T47D (cell line): ENCODE measurements at places on chromosomes 4 and X.

DNA sequence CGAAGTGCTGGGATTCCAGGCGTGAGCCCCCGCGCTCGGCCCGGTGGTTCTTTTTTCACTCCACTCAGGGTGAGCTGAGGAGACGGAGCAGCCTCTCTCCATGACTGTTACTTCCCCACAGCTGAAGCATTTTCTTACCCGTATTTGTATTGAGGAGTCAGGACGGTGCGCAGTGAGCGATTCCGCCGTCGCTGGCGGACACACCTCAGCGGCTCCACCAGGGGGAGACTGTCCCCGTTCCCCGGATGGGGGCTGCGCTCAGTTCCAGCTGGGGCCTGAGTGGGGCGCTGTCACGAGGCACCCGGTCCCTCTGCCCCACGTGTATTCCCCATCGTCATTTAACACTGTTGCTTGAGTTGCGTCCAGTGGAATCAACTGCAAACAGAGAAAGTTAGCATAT is 844.0 kb upstream of the FRG1 start:
- DNase-seq, result no peak

GRCh38 chr4:105714071-105714521 is 5.5 kb downstream of the GSTCD start:
- DNase-seq, result no peak

DNA sequence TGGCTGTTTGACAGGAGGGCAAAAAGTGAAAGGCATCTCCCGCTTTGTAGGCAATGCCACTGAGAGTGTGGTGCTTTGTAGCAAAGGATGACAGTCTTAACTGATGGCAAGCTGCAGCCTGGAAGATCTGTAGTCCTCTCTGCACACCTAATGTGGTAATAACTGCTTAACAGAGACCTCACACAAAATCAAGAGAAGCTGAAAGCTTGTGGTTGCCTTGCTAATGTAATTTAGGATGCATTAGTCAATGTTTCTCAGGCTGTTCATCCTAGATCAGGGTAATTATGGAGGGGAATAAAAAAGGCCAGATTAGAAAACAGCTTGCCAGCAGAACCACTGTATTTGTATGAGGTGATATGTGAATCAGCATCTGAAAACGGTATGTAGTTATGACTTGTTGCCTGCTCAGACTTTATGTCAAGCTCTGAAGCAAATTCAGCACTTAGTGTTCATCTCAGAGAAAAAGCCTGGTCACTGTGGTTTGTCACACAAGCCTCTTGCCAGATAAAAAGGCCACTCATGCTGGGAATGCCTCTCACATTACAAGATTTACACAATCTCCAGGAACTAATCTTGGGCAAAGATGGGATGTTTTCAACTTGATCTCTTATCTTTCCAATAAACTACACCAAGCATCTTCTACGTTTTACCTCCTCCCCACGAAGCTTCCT is 130.8 kb downstream of the ENOX2 start:
- no peak for DNase-seq

GRCh38 chrX:3204606-3205005 is 141.8 kb downstream of the MXRA5 start:
- DNase-seq, result no peak

DNA sequence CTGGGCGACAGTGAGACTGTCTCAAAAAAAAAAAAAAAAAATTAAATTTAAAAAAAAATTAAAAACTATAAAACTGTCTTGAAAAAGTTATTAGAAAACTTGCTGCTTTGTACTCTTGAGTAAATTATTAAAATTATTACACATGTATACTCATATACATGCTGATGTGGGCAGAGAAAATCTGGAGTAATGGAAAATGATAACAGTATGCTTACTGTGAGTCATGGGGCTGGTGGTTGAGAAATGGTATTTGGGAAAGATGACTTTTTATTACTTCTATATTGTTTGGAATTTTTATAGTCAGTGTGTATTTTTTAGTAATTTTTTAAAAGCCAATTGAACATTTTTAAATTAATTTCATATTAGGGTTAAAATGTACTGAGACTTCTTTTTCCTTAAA is 7.5 kb downstream of the YY2 start:
- DNase-seq, result no peak

DNA sequence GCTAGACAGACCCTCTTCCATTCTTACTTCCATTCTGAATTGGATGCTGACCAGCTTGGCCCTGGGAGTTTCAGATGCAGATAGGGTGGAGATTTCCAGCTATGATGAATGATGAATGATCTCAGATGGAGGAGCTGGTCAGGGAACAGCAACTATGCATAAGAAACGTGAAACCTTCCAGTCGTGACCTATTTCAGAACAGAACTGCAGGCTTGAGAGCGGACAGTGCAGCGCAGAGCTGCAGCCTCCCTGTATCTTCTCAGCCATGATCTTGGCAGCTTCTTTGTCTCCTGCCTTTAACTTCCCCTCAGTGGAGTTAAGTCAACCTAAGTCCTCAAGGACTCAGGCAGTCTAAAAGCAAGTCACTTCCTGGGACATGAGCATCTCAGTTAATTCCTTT is 43.3 kb upstream of the HAND2 start:
- DNase-seq, result no peak

GRCh38 chr4:10803713-10804343 is 119.3 kb upstream of the CLNK start:
- no peak for DNase-seq

DNA sequence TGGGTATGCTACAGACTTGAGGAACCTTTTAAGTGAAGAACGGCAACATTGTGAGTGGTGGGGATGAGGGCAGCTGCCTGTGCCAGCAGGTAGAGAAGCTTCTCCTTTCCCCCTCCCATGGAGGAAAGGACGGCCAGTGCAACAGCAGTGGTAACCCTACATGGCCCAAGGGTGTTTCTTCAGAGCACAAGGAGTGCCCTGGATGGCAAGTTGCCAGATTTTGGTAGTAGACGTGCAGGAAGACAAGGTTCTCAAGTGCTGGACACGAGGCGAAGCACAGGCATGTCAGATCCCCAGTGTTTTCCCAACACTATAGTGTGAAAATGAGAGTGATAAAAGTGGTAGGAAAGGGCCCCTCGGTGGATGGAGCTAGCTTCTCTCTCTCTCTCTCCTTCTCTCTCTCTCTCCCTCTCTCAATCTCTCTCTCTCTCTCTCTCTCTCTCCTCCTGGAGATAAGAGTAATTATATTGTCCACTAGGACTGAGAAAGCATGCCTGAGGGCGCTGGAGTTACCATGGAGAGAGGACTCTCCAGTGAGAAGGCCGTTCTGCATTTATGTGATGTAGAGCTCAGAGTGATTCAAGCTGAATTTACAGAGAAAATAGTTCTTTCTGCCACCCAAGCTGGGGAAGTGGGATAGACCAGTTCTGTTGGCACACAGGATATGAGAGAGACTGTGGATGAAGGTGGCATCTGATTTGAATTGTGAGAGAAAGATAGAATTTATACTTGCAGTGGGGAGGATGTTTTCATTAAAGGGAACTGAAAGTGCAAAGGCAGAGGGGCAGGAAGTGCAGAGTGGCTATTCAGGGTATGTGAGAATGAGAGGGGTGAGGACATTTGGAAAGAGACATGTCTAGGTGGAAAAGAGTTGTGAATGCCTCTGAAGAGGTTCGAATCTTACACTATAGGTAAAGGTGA is 25.7 kb upstream of the TRPC3 start:
- peak; percentile 23 for DNase-seq

- DNase-seq, result peak; percentile 7
Measured at GRCh38 chr4:85675076-85676049, 200.4 kb downstream of the ARHGAP24 start.

DNA sequence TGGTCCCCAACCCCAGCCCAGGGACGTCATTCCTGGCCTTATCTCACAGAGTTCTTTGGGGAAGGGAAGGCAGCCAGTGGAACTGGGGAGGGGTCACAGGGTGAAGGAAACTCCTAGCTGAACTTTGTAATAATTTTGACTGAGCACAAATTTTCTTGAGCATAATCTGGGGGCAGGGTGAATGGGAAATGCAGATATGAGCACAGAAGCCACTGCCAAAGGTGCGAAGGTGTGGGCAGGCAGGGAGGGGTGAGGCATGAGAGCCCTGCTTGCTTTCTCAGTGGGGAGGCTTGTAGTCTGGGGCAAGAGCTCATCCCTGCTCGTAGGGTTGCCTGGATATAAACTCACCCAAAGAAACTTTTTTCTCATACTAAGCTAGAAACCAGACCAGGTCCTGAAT is 34.9 kb downstream of the MGAT4D start:
- no peak for DNase-seq

- peak; percentile 59 for DNase-seq
Measured at GRCh38 chr4:38782452-38783108, at the start of gene TLR10. Gene TLR10, minus strand, starts transcription at chr4:38782990. Its CDS starts 7,400 bp downstream, at chr4:38775590.

- no peak for DNase-seq
Measured at GRCh38 chr4:187499956-187500355, 495.6 kb upstream of the ZFP42 start.

GRCh38 chr4:67152976-67153375 is 392.3 kb downstream of the CENPC start:
- DNase-seq, result no peak

DNA sequence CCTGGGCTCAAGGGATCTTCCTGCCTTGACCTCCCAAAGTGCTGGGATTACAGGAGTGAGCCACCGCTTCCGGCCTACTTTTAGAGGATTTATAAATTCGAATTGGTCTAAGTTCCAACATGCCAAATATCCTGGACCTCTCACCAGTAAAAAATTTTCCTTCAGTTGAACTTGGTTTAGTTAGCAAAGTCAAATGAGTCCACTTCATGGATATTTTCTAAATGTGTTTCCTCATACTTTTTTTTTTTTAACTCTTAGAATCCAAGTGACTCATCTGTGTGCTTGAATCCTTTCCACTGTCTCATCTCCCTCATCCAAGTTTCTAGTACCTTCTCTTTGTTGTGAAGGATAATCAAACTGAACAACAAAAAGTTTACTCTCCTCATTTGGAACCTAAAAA is 49.7 kb downstream of the RBM47 start:
- DNase-seq, result no peak

DNA sequence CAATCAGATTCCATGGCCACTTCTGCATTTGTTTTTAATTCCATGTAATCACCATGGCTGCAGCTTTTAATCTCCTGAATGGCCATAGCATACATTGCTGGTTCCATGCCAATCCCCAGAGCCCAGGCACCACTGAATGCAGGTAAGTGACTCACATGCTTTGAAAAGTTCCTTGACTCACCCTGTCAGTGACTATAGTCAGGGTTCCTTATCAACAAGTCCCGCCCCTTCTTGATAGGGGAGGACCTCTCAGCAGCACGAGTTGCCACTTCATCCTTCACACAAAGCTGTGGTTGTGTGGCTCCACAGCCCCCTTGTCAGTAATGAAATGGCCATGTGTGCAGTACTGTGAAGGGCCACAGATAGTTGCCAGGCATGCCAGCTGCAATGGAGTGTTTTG is 516.6 kb downstream of the PPARGC1A start:
- no peak for DNase-seq
